ENCODE measurements at places on chromosomes 3 and 15.

DNA sequence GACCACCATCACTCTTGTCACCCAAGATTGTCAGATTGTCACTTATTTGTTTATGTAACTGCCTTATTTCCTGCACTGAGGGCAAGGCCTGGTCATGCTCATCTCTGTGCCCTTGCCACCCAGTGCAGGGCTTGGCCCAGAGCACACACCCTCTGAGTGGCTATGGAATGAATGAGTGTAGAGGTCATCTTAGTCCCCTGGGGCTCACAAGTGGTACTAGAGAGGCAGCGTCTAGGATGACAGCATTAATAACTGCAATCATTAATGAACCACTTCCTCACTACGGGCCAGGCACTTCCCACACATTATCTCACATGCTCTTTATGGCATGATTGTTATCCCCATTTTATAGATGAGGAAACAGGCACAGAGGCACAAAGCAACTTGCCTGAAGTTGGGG, 117.0 kb downstream of the SMAD6 start:
- DNase-seq, result no peak

- DNase-seq, result peak; percentile 15
Measured at GRCh38 chr3:124620600-124621063, 109.6 kb upstream of the UMPS start.

DNA sequence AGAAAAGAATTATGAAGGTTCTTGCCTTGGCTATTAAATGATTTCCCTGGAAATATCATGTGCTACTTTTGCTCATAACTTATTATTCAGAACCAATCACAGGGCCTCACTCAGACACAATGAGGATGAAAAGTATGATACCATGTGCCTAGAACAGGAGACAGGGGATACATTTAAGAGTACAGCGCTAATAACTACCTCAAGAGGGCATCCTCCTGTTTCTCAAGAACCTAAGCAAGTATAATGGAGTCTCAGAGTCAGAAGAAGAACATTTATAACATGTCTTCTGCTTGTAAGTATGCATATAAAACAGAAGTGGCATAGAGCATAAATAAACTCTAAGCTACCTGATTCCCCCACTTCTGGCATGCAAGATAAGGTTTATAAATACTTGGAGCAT, 125.4 kb upstream of the MME start:
- DNase-seq, result no peak

GRCh38 chr3:160448845-160449635, 546 bp downstream of the TRIM59 start:
- DNase-seq, result no peak

GRCh38 chr3:48459331-48459730, 12.8 kb downstream of the ATRIP start:
- DNase-seq, result no peak

Data from stimulated activated CD4-positive, alpha-beta T cell treated with anti-CD3 and anti-CD28 coated beads, Interleukin-4, amount 100 ng/mL, for 24 hours (primary cell).